ENCODE measurements at places on chromosomes 5 and 9.
A peak's percentile ranks its signal among the peaks of the same experiment; 100 is the strongest.

GRCh38 chr9:124377551-124378406 is 37.5 kb downstream of the PSMB7 start:
- no peak for DNase-seq

GRCh38 chr5:115831163-115831768 is 10.1 kb downstream of the ATG12 start:
- peak; percentile 56 for DNase-seq

DNA sequence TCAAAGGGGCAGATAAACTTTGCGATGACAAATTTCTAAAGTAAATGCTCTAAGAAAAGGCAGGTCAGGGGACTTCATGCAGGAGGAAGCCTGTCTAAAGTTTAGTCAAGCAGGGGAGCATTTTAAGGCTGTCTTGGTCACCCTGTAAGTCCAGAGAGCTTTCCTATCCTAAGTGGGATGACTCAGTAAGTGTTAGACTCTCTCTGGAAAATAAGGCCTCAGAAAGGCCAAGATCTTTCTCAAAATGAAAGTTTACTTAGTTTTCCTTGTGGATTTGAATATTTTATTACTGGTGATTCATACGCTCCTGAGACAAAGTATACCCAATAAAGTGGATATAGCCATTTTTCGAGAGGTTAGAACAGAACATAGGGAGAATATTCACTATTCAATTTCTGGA is 806.9 kb upstream of the CDH9 start:
- DNase-seq = no peak

GRCh38 chr9:33473643-33474352 is at the start of gene NOL6:
TSS of gene NOL6 (minus strand) at chr9:33473924. CDS start at chr9:33473842, 82 bp downstream.
- peak; percentile 100 for DNase-seq

- no peak for DNase-seq
Measured at GRCh38 chr5:93954421-93955069, 213.1 kb upstream of the POU5F2 start.

- DNase-seq = no peak
Measured at GRCh38 chr5:55304584-55304983, 2.9 kb downstream of the DHX29 start.

DNA sequence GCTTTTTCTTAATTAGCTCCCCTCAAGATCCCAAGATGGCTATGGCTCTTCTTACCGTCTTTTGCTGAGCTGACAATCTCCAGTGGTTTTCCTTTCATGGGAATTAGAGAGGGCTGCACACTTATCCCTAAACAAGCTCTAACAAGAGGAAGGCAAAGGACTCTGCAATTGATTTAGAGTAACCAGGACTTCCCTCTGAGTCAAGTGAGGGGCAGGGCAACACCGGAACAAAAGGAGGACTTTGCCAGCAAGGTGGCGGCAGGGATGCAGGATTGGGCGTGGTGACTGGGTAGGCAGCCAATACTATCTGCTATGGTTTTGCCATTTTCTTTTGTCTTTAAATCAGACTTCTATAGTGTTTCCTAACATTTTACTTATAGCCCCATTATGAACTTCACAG is 9.8 kb downstream of the SLC44A1 start:
- no peak for DNase-seq

DNA sequence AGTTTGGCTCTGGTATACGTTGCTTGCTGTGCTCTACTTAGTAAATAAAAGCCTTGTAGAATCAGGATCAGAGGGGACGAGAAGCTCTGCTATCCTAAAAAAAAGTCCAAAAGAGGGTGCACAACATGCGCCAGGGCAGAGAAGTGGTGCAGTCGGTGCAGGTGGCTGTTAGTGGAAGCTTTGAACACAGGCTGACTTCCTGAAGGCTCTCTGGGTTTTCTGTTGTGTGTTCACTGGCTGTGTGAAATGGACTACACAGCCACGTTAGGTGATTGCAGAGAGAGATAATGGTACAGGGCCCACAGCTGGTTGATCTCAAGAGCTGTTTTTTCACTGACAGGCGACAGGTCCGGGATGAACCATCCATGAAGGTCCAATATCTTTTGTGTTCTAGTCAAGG is 167.4 kb downstream of the TMEM167A start:
- DNase-seq = no peak
